ENCODE measurements at places on chromosomes 6 and 20. TPM values are rescaled to one million over a fixed set of nuclear protein-coding genes. Genes with fewer than 3 reads are reported as not detected.

The SNX3 gene
- 76.1 TPM for total RNA-seq

The DLL1 gene
- 15.9 TPM for total RNA-seq

The OR12D3 gene
- total RNA-seq: not detected

The AURKA gene
- total RNA-seq: 0.85 TPM

The TAGAP gene
- total RNA-seq: 56.9 TPM

DNA sequence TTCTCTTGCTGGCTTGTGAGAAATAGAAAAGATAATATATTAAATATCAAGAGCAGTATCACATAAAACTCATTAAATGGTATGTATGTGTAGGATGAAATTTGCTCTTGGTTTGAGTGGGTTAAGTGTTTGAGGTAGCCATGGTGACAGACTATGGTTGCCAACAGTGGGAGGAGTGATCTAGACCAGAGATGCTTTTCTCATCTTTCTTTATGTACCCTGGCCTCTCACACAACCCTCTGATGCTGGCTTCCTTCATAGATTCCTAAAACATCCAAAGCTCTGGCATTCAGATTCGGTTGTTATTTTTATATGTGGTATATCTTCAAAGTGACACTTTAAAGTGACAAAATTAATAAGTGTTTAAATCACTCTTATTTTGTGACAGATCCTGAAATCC is 9.0 kb upstream of the MLIP start:
- DNase-seq: no peak

GRCh38 chr6:150146436-150146835 is 3.6 kb downstream of the PPP1R14C start:
- DNase-seq: no peak

DNA sequence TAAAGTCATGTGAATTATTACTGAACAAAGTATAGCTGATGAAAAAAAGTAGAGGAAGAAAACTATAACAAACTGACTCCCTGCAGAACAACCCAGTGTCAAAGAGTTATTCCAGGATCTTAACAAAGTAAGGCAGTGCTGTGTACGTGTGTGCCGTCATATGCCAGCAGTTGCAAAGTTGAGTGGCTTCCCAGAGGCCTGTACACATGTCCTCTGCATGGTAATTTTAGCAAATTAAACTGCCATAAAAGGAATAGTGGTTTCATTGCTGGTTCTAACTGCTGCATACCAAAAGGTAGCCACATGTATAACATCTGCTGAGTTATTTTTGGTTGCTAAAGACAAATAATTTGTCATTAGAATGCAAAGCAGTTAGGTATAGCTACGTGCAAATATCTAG is 44.8 kb downstream of the RIPOR2 start:
- DNase-seq: no peak

DNA sequence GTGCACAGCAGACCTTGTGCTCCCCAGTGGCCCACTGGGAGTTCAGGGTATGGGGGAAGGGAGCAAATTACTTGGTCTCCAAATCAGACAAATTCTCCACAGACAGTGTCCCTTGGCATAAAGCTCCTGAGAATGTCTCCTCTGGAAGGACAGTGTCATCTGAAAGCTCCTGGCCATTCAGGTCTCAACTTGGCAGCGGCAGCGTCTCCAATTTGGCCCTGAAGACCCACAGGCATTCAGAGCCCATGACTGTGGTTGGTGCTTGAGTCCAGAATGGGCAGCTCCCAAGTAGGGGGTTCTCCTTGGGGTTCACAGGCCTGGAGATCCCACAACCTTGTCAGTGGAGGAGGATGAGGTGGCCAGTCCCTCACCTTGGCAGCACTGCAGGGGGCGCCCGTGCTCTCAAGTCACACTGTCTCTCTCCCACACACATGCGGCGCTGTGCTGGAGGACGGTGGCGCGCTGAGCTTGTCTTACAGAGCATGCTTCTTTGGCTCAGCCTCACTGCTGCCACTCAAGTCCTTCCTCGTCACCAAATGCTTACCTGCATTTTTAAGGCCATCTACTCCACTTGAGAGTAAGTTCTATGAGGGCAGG is 20.7 kb downstream of the DYNLRB1 start:
- no peak for DNase-seq

DNA sequence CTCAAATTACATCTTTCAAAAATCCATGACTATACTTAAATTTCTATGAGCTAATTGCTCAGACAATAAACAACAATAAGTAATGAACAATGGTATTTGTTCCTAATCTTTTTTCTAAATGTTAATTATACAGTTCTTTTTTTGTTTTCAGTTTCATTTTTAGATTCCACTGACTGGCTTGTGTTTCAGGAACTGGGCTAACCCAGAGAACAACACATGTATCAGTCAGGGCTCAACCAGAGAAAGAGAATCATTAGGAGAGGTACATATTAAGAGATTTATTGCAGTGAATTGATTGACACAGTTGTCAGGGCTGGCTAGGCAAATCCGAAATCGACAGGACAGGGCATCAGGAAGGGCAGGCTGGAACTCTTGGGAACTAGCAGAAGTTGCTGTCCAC is 182.8 kb downstream of the GRM1 start:
- DNase-seq: no peak

DNA sequence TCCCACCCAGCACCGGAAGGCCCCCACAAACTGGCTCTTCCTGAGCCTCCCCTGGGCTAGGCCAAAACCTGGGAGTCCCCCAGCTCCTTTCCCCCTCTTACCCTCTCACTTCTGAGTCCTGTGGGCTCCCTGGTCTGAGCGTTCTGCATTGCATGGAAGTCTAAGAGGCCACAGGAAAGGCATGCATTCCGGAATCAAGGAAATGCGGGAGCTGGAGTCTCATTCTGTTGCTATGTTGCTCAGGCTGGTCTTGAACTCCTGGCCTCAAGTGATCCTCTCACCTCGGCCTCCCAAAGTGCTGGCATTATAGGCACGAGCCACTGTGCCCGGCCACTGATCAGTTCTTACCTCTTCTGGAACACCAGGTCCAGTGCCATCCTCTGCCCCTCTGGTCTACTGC is 45.9 kb downstream of the UBE2V1 start:
- no peak for DNase-seq
